Stimulated activated CD4-positive, alpha-beta T cell treated with anti-CD3 and anti-CD28 coated beads, Interleukin-1b, Interleukin-23, amount 100 ng/mL, for 24 hours (primary cell): ENCODE measurements at places on chromosomes 5 and 9.

GRCh38 chr5:15500325-15501001 lies 483 bp downstream of the FBXL7 start:
- DNase-seq, result no peak

DNA sequence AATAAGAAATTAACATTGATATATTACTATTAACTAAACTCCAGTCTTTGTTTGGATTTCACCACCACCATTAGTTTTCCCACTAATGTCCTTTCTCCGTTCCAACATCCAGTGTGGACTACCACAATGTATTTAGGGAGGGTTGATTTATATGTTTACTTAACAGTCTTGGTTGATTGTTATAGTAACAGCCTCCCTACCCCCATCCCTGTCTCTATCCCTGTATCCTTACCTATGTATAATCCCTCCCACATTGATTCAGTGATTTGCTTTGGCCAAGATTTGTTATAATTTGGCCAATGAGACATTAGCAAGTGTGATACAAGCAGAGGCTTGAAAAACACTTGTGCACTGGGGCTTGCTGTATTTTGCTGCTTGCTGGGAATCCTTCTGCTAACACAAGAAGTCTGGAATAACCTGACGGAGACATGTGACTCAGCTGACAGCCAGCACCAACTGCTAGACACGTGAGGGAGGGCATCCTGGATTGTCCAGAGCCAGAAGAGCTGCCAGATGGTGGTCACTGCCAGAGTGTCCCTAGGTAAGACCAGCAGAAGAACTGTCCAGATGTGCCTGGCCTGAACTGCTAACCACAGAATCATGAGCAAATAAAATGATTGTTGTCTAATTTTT lies 51.2 kb upstream of the TCF7 start:
- no peak for DNase-seq

DNA sequence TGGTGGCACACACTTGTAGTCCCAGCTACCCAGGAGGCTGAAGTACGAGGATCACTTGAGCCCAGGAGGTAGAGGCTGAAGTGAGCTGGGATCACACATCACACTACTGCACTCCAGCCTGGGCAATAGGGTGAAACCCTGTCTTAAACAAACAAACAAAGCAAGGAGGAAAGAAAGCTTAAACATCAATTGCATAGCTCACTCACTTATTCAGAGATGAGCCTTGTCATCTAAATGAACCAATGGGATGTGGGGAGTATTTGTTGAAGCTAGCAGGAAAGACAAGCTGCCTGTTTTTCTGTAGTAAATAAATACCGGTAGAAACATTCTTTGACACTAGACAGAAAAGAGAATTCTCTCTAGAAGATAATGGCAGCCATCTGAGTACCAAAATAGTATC lies 161.0 kb upstream of the SLC12A2 start:
- no peak for DNase-seq

- no peak for DNase-seq
Observed at GRCh38 chr9:126114409-126114760, 212.2 kb upstream of the MVB12B start.

DNA sequence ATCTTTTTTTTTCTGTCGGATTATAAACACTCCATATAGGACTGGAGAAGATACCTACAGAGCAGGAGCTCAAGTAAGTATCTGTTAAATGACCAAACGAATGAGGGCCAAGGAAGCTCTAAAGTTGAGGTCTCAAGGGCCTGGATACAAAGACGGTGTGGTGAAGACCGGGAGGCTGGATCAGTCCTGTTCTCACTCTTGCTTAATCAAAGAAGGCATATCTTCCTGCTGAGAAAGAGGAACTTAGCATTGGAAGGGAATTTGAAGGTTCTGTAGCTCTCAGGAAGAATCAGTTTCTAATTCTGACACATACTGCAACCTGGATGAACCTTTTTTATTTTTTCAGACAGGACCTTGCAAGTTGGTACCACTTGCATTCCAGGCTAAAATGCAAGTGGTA lies 28.3 kb upstream of the PAX5 start:
- DNase-seq, result no peak

DNA sequence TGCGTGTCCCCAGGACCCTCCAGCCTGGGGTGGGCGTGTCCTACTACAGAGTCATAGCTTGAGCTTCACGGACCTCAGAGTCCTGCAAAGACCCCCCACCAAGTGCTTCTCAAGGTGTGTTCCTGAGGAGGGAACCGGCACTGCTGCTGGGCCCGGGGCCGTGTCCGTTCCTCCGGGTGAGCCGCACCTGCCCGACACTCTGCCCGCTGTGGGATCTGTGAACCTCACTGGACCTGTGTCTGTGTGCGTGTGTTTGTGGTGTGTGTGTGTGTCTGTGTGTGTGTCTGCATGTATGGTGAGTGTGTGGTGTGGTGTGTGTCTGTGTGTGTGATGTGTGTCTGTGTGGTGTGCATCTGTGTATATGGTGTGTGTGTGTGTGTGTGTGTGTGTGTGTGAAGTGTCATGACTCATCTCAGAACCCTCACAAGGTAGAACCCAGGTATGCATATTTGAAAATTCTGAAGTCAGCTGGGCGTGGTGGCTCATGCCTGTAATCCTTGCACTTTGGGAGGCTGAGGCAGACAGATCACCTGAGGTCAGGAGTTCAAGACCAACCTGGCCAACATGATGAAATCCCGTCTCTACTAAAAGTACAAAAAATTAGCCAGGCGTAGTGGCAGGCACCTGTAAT lies 40.9 kb upstream of the RXRA start:
- DNase-seq, result no peak

GRCh38 chr5:73591102-73591695 lies 25.7 kb downstream of the UTP15 start:
- peak; percentile 41 for DNase-seq

- no peak for DNase-seq
Observed at GRCh38 chr5:33369485-33370465, 71.0 kb upstream of the TARS1 start.

GRCh38 chr5:2177244-2177643 lies 294.5 kb upstream of the IRX4 start:
- no peak for DNase-seq

- DNase-seq, result no peak
Observed at GRCh38 chr5:115775999-115776398, 40.5 kb downstream of the CDO1 start.

DNA sequence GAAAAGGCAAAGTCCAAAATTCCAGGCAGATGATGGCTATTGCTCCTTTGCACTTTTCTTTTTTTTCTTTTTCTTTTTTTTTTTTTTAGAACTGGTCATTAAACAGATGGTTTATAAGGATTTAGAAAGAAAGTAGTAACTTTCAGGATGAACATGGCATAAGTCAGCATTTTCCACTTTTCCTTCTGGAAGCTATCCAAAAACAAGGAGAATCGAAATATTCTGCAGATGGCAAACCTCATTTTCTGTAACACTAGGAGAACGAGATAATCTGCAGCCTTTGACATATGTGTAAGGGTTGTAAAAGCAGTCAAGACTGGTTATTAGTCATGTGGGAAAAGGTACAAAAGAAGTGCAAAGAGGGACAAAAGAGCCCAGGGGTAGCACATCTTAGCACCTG lies 69.1 kb upstream of the PUM3 start:
- no peak for DNase-seq

- DNase-seq, result no peak
Observed at GRCh38 chr9:38413283-38413682, 11.0 kb downstream of the IGFBPL1 start.

DNA sequence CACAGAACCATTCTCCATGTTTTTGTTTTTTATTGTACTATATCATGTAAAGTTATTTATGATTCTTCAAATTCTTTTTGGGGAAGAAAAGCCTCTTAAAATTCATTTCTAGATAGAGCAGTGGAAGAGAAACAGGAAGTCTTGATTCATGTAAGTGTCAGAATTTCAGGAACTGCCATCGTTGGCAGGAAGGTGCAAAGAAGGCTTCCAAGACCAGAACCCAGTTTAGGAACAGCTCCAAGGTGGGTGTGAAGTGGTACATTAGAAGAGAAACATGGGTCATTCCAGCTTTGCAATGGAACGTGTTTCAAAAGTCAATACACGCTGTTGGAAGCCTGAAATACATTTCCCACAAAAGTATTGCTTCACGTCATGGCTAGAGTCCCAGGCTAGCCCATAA lies 14.8 kb downstream of the SAXO1 start:
- no peak for DNase-seq

DNA sequence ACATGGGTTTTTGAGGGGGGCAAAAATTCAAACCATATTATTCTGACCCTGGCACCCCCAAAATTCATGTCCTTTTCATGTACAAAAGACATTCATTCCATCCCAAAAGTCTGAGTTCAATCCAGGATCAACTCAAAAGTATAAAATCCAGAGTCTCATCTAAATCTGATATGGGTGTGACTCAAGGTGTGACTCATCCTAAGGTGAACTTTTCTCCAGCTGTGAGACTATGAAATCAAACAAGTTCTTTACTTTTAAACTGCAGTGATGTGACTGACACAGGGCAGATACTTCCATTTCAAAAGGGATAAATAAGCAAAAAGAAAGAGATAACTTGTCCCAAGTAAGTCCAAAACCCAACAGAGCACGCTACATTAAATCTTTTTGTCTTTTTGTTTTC lies 20.6 kb upstream of the CYLC2 start:
- DNase-seq, result no peak

GRCh38 chr5:109484597-109484996 lies 74.8 kb upstream of the PJA2 start:
- no peak for DNase-seq

GRCh38 chr5:75465480-75465879 lies 45.9 kb downstream of the CERT1 start:
- no peak for DNase-seq

DNA sequence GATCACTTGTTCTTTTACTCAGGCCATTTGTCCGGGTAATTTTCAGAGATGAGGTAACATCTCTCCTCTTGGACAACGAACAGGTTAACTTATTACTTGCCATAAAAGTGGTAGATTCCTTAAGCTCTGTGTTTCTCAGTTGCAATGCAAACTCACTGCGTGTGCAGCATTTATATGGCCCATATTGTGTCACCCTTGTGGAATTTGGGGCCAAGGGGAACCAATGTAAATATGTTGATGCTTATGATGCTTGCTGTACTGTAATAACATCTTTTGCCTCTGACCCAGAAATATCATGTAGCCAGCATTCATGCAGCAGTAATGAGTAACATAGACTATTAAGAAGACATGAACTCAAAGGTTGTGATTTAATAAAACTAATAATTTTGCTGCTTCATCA lies 175.8 kb downstream of the ADAMTS6 start:
- no peak for DNase-seq

DNA sequence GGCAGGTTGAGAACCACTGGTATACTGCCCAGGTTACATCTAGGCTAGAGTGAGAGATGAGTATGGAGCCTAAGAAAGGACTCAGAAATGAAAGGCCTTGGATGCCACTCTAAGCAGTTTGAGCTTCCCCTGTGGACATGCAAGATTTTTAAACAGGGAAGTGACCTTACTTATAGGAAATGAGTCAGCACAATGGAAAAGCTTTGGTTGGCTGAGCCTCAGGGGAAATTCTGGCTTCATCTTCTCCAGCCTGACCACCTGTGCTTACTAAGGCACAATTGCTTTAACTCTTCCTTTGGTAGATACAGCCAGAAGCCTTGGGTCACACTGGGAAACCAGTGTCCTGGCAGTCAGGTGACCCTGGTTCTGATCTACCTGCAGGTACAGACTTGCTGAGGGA lies 380.2 kb upstream of the ZNF462 start:
- no peak for DNase-seq

DNA sequence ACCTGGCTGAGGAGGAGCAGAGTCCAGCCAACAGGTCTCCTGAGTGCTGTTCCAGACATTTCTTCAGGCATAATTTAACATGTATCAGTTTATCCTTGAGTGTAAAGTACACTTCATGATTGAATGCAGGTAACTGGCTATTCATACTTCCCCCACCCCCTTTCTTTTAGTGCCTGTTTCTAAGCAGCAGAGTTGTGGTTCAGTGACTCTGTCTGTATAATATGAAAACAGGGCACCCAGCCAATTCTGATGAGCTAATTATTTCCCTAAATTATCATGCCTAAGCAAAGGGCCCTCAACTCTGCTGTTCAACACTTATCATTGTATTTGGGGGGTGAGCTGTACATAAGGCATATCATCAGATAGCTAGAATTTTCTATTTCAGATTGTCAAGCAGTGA lies 51.9 kb upstream of the ZSWIM6 start:
- DNase-seq, result no peak

GRCh38 chr9:109317311-109317978 lies 3.4 kb downstream of the EPB41L4B start:
- no peak for DNase-seq

GRCh38 chr5:151079838-151080612 lies 809 bp downstream of the TNIP1 start:
- no peak for DNase-seq

- peak; percentile 0 for DNase-seq
Observed at GRCh38 chr5:110865400-110866094, 126.7 kb downstream of the SLC25A46 start.

DNA sequence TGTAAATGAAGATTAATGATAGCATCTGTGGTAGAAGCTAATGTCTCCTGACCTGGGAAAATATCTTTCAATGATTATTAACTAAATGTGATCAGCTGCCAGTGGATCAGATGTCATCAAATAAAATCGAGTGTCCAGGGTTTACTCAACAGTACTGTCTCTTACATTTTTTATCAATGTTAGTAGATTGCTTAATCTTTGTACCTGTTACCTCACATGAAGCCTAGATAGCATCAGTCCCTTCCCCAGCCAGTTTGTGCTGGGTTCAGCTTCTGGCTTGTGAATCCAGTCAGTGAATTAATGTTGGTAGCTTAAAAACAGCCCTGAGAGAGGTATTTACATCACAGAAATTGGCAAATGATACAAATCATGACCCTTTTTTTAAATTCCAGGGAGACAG lies 134.4 kb downstream of the GHR start:
- DNase-seq, result no peak

GRCh38 chr9:17005056-17005823 lies 129.6 kb upstream of the CNTLN start:
- DNase-seq, result no peak

GRCh38 chr5:8410618-8411017 lies 541.7 kb downstream of the MTRR start:
- DNase-seq, result no peak

DNA sequence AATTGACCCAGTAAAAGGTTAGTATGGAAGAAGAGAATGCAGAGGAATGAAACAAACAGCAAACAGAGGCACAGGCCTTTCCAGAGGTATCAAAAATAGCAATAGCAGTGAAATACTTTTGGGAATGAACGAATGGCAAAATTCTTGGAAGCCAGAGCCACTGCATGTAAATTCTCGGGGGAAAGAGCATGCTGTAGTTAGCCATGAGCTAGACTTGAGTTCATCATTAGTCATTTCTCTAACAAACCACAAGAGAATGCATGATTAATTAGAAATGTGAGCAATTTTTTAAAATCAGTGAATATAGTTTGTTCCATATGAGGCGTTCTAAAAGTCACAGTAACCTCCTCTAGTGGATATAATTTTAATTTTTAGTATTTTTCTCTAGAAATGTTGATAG lies 170.3 kb upstream of the PRR16 start:
- DNase-seq, result no peak
